ENCODE measurements at places on chromosomes 12 and 14.

- no peak for DNase-seq
Observed at GRCh38 chr12:18262514-18262913, 1.2 kb downstream of the PIK3C2G start.

GRCh38 chr12:56282579-56282978, 15.8 kb downstream of the COQ10A start:
- no peak for DNase-seq

- no peak for DNase-seq
Observed at GRCh38 chr14:24052656-24053547, 1.1 kb downstream of the CARMIL3 start.

- DNase-seq, result peak; percentile 96
Observed at GRCh38 chr12:45232756-45233372, 17.0 kb downstream of the ANO6 start.

DNA sequence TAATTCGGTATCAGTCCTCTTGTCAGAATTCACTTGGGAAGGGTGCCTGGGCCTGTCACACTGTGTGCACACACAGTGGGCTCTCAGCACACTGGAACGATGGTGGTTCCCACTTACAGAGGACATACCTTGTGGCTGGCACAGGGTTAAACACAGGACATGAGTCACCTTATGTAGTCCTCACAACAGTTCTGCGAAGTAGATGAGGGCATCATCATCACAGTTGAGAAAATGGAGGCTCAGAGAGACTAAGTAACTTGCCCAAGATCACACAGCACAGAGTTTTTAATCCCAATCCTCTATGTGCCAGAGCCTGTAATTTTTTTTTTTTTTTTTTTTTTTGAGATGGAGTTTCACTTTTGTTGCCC, 90.7 kb downstream of the NINJ2 start:
- no peak for DNase-seq

GRCh38 chr12:5967645-5968415, 22.8 kb upstream of the ANO2 start:
- DNase-seq, result no peak

GRCh38 chr14:69318241-69318640, 58.3 kb downstream of the GALNT16 start:
- DNase-seq, result no peak

DNA sequence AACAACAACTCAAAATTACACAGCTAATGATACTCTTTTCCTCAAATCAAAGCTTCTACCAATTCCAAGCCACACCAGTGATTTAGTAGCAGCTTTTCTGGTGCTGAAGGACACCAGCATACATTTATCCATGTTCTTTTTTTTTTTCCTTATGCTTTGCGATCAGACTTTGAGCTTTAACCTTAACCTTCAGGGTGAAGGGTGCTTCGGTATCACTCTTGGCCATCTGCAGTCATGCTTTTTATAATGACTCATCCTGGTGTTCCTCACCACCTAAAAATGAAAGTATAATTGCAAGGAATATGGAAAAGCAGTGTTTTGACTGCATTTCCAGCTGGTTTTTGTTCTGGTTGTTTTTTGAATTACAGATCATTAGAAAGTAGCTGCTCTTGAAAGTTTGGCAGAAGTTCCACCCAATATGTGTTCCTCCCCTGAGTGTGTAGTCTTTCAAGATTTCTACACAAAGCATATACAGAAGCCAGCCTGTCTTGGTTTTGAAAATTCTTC, 1.3 kb upstream of the SLC41A2 start:
- peak; percentile 64 for DNase-seq

DNA sequence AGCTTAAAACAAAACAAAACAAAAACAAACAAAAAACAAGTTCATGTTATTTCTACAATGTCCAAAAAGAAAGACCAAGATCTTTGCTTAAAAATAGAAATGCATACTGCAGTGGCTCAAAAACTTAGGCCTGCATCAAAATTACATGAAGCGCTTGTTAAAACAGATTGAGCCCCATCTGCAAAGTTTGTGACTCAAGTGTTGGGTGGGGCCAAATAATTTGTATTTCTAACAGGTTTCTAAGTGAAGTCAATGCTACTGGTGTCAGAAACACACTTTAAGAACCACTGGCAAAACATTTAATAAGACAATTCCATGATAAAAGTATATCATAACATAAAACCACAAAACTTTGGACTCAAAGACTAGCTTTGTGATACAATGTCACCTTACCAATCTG, 105.6 kb downstream of the PAWR start:
- no peak for DNase-seq

DNA sequence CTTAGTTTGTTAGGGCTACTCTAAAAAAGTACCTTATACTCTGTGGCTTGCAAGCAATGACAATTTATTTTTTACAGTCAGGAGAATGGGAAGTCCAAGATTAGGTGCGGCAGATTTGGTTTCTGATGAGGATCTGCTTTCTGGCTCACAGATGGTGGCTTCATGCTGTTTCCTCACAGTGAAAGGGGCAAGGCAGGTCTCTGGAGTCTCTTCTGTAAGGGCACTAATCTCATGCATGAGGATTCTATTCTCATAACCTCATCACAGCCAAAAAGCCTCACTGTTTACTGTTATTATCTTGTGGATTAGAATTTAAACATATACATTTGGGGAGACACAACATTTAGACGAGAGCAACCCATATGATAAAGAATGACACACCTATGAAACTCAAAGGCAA, 1957.4 kb upstream of the SEL1L start:
- no peak for DNase-seq

DNA sequence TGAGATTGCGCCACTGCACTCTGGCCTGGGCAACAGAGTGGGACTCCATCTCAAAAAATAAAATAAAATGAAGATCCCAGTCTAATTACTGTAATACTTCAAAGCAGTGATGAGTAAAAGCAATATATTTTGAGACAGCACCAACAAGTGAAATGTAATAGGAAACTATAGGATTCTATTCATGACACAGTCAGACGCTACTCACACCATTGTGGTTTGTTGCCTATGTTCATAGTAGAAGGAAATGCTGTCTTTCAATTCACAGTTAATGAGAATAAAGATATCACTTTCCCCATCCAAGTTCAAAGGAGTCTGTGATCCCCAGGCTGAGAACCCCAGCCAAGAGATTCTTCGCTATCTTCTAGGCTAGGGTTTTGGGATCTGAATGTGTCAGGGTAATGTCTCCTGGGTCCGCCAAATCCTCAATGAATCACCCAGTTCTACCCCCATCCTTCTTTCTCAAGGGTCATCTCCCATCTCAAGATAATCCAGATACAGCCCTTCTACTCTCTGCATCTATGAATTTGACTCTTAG, 16.6 kb upstream of the DTX1 start:
- DNase-seq, result no peak

- DNase-seq, result no peak
Observed at GRCh38 chr14:89652352-89652751, 235.3 kb upstream of the FOXN3 start.

DNA sequence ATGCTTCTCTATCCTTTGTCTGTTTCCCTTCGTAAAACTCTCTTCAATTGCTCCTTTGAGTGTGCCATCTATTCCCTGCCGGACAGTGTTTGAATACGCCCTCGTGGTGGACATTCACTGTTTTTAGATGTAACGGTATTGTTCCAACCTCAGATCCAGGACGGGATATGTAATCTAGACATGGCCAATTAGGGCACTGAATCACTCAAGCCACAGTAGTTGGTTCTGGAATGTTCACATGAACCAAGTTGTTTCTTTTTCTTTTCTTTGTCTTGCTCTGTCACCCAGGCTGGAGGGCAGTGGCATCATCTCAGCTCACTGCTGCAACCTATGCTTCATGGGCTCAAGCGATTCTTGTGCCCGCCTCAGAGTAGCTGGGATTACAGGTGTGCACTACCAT, 204.2 kb upstream of the PLXNC1 start:
- no peak for DNase-seq

DNA sequence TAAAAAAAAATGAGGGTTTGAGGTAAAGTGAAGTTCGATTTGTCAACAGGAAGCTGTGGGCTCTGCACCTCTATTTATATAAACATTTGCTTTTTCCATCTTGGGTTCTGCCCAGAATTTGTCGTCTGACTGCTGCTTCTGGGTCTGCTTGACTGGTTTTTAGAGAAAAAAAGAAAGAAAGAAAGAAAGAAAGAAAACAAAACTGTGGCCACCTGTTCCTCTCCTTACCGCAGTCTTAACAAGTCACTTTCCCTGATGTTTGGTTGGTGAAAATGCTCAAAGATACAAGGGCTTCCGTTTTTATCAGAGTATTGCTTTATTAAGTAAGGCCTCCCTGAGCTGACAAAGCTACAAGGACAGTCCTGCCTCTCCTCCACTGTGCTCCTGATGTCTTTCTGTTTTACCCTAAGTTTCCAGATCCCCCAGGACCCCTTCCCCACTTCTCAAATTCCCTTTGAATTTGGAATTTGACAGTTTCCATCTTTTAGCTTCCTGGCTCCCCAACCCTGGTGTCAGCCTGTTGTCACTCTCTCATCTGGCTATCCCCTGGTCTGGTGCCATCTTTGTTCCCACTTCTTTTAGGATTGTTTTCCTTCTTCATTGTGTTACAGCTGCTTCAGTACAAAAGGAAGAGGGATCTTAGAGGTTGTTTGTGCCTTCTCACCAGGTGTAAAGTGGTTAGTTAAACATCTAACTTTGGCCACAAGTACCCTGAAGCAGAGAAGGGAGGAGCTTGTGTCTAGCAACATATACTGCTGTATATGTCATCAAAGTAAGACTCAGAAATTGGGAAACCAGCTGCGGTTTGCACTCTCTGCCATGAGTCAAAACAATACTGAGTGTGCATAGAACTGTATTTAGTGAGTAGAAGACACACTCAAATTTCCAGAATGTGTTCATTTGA, 18.0 kb downstream of the MFAP5 start:
- DNase-seq, result no peak

GRCh38 chr12:29559198-29559597, 61.7 kb upstream of the OVCH1 start:
- DNase-seq, result no peak

DNA sequence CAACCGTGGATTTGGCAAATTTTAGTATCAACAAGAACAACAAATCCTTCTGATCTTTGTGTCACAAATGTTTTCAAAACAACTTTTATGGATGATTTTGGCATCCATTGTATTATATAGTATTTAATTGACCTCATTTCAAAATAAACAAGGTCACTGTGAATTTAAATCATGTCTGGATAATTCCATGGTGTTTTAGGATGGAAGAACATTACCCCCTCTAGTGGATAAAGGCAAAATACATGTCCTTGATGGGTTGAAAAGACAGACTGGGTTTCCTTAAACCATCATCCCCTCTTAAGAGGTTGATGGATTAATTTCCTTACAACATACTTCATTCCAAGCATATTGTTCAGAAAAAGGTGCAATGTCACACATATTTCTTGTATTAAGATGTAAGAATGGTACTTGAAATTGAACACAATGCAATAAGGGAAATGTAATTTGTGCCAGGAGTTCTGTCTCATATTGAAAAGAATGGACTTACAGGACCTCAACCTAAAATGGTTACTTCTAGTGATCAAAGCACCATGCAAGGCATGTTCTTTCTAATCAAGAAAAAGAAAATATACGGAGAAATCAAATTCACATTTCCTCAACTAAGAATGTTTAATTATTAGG, 352.0 kb downstream of the BCAT1 start:
- peak; percentile 65 for DNase-seq
